ENCODE measurements at places on chromosomes 12 and 14.

DNA sequence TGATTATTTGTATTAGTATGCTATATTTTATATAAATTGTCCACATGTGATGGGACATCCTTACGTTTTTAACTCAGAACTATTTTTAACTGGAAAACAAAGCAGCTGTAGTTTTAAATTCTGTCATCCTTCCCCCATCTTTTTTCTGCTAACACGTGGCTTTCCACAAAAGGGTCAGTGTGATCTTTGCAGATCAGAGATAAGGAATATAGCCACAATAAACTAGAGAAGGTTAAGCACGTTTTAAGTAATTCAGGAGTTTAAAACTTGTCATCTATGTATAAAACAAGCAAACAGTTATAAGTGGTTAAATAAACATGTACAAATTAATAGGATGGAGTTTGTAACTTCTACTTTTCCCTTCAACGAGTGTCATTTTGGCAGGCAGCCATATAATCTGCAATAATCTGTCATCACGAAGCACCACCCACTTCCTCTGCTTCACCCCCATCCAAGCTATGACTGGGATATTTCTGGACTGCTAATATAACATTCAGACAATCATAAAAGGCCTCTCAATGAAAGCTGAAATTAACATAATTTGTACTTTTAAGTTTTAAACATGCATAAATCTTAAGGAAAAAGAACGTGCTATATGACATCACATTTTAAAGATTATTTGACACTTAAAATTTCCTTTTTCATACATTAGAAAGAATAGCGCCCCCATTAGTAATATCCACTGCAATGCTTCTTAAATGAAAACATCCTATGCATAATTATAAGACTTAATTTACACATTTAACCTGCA, 15.3 kb downstream of the TAOK3 start:
- DNase-seq: no peak

DNA sequence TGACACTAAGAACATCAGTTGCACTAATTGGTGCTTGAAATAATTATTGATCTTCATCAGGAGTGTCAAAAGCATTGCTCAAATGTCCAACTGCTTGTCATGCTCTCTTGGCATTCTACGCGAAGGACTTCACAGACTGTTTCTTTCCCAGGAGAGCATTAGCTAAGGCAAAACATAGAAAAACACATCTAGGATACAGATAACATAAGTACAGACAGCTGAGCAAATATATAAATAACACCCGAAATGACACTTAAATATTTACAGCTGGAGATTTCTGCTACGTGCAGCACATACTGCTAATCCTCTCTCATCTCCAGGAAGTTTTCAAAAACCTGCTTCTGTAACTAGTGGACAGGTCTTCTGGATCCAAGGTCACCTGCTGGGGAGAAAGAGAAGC, 120.0 kb upstream of the PRMT8 start:
- DNase-seq: no peak

- DNase-seq: no peak
Observed at GRCh38 chr12:85659754-85660530, 176.3 kb downstream of the RASSF9 start.

DNA sequence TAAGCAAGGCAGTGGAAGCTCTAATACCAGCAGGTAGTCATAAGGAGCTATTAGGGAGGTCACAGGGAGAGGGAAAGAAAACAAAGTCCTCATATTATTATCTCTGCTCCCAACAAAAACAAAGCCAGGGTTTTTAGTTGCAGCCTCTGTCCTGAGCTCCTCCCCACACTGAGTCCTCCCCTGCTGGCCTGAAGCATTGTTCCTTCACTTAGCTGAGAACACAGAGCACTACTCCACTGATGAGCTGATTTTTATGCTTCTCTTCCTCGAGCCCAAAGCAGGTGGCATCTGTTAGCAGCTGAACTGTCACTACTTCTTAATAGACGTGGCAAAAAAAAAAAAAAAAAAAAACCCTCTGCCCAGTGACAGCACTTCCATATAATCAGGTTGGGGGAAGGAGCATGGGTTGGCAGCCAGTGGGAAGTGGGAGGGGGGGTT, 10.5 kb upstream of the STAC3 start:
- no peak for DNase-seq

- no peak for DNase-seq
Observed at GRCh38 chr12:62308201-62308600, 48.0 kb downstream of the USP15 start.

- peak; percentile 14 for DNase-seq
Observed at GRCh38 chr14:64737391-64738280, 33.4 kb downstream of the PLEKHG3 start.

- no peak for DNase-seq
Observed at GRCh38 chr14:95323917-95324316, 4.2 kb upstream of the CLMN start.

GRCh38 chr14:100754020-100754419, 27.3 kb downstream of the DLK1 start:
- DNase-seq: no peak

DNA sequence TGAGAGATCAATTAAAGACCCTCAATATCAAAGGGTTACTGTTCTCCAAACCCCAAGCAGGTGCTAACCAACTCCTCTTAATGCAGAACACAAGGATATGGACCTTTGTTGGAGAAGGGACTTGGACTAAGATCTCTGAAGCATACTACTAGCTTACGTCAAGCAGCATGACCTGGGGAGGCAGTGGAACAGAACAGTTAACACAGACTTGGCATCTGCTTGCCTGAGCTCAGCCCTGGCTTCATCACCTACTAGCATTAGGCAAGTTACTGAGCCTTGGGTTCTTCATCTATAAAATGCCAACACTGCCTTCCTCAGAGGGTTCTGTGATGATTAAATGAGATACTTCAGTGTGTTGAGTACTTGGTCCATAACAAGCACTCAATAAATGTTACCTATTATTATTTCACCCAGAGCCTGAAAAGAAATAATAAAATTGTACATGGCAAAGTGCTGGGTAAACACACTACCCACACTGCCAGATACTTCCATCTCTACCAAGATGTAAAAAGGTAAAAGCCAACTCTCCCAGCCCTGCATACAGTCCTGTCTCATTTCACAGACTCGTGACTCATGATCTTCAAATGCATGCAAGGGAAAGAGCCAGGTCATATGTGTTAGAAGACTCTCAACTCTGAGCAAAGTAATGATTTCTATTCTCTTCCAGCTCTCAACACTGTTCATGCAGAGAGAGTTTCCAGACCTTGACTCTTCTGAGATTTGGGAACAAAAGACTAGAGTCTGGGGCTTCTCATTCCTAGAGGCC, 39.7 kb downstream of the FMNL3 start:
- no peak for DNase-seq

GRCh38 chr14:28756884-28757570, 9.6 kb upstream of the FOXG1 start:
- no peak for DNase-seq

- DNase-seq: no peak
Observed at GRCh38 chr12:127398016-127398710, 868.8 kb upstream of the TMEM132C start.

DNA sequence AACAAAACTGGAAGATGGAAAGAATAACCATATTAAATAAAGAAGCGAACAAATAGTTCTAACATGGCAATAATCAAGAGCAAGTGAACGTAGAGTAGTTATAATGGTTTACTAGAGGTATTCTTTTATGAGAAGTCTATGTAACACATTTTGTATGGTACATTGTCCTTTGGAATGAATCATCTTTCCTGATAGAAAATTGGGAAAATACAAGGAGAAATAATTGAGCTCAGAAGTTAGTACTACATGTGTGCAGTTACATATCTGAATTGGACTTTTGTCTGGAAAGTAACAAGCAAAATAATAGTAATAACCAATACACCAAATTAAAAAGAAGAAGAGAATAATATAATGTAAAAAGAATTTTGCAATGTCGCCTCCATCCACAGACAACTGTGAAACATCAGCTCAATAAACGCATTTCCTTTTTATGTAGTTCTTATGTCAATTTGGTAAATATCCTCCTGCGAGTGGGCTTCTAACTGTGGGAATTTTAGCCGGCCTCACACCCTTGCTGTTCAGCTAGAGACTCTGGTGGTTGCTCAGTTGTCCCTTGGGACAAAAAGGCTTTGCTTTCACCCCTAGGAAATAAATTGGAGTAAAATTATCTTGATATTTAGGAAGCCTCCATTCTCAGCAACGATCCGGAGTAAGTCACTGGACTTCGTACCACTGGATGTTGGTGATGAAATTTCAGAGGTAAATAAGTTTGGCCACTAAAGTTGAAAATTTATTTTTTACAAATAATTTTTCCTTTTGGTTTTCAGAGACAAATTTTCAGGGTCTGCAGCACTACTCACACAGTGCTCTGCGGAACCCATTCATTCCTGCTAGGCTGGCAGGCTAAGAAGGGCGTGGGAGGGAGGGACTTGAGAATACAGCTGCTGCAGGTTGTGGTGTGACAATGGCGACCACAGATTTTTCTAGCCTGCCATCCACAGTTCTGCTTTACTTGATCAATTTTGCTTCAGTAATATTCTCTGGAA, 1.1 kb upstream of the TUBA1A start:
- no peak for DNase-seq

- no peak for DNase-seq
Observed at GRCh38 chr14:58687232-58687795, 49.6 kb downstream of the DACT1 start.

DNA sequence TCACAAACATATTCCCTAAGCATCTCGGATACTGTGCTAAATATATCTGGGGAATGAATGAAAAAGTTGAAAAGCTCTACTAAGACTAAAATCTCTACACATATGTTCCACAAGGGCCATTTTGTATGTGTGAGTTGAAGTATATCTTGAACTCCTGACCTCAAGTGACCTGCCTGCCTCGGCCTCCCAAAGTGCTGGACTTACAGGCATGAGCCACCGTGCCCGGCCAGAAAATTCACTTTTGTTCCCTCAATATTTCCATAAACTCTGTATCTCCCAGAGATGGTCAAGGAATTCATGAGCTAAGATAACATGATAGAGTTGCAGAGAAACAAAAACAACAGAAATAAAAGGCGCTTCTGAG, 1.5 kb upstream of the TUBA1C start:
- no peak for DNase-seq

GRCh38 chr12:47901063-47901717, 3.6 kb downstream of the VDR start:
- no peak for DNase-seq

DNA sequence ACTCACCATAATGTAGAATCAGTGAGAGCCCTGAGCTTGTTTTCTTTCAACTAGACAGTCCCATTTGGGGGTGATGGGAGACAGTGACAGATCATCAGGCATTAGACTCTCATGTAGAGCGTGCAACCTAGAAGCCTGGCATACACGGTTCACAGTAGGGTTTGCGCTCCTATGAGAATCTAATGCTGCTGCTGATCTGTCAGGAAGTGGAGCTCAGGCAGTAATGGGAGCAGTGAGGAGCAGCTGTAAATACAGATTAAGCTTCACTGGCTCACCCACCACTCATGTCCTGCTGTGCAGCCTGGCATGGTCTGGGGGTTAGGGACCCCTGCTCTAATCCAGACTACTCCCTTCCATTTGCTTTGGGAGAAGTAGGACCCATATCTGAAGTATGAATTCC, 55.6 kb downstream of the FNTB start:
- no peak for DNase-seq

- no peak for DNase-seq
Observed at GRCh38 chr12:78210894-78211302, 380.2 kb downstream of the NAV3 start.

- DNase-seq: no peak
Observed at GRCh38 chr12:17588968-17589367, 501.0 kb downstream of the RERGL start.

GRCh38 chr12:99983456-99984258, 1.1 kb downstream of the ANKS1B start:
- no peak for DNase-seq

- no peak for DNase-seq
Observed at GRCh38 chr14:74664717-74665116, 48.2 kb downstream of the AREL1 start.

GRCh38 chr12:111410431-111411184, 4.9 kb downstream of the SH2B3 start:
- peak; percentile 54 for DNase-seq
